Stimulated activated CD8-positive, alpha-beta memory T cell treated with anti-CD3 and anti-CD28 coated beads, Interleukin-4, amount 100 ng/mL, for 1 hour (primary cell): ENCODE measurements at places on chromosomes 1 and 21.

- peak; percentile 5 for DNase-seq
These were observed 238.0 kb upstream of the TMEM51 start for GRCh38 chr1:14915356-14916054.

- no peak for DNase-seq
These were observed 82.9 kb downstream of the HLX start for GRCh38 chr1:220962031-220962751.

DNA sequence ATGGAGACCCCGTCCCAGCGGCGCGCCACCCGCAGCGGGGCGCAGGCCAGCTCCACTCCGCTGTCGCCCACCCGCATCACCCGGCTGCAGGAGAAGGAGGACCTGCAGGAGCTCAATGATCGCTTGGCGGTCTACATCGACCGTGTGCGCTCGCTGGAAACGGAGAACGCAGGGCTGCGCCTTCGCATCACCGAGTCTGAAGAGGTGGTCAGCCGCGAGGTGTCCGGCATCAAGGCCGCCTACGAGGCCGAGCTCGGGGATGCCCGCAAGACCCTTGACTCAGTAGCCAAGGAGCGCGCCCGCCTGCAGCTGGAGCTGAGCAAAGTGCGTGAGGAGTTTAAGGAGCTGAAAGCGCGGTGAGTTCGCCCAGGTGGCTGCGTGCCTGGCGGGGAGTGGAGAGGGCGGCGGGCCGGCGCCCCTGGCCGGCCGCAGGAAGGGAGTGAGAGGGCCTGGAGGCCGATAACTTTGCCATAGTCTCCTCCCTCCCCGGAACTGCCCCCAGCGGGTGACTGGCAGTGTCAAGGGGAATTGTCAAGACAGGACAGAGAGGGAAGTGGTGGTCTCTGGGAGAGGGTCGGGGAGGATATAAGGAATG, 505 bp downstream of the LMNA start:
- DNase-seq: no peak

- no peak for DNase-seq
These were observed 28.9 kb downstream of the KIAA0040 start for GRCh38 chr1:175163702-175164101.

DNA sequence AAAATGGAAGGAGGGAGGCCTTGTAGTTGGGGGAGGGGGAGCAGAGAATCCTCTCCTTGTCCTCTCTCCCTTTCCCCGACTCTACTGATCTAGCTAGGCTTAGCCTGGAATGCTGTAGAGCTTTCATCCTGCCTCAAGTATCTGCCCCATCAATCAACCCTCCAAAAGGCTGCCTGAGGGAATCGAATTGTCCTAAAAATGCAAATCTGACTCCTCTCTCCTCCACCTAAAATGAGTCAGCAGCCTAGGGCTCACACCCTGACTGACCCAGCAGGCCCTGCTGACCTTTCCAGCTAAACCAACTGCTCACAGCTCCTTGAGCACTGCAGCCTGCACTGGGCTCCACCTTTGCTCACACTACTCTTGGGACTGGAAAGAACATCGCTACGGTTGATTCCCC, 2.8 kb downstream of the HPDL start:
- no peak for DNase-seq

DNA sequence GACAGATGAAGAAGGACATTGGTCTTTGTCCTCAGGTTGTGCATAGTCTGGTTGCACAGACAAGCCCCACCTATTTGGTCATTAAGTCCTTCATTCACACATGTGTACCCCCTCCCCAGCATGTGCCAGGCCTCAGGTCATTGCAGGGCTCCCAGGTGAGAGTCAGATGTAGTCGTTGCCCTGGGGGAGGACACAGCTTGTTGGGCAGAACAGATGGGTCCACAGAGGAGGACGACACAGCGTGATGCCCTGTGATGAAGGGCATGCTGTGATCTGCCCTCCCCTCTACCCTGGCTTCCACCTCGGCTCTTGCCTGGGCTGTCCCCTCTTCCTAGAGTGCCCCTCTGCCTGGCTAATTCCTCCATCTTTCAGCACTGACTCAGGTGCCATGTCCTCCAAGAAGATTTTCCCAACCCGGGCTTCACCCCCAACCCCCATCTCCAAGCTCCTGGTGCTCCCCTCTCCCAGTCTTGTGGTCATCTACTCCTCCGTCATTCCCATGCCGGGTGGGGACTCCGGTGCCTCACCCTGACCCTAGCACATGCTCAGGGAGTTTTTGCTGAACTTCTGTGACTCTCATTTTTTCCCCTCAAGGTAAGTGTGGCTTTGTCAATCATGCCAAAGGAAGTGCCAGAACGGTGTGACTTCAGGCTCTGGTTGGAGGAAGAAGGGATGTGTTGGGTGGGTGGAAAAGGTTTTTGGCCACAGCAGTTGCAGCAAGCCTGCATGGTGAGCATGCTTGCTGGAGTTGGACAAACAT, 220.5 kb downstream of the FOXD2 start:
- DNase-seq: no peak

- DNase-seq: no peak
These were observed 445.1 kb downstream of the SIPA1L2 start for GRCh38 chr1:232184561-232185530.

- no peak for DNase-seq
These were observed 173.2 kb downstream of the ROR1 start for GRCh38 chr1:63946866-63947491.

DNA sequence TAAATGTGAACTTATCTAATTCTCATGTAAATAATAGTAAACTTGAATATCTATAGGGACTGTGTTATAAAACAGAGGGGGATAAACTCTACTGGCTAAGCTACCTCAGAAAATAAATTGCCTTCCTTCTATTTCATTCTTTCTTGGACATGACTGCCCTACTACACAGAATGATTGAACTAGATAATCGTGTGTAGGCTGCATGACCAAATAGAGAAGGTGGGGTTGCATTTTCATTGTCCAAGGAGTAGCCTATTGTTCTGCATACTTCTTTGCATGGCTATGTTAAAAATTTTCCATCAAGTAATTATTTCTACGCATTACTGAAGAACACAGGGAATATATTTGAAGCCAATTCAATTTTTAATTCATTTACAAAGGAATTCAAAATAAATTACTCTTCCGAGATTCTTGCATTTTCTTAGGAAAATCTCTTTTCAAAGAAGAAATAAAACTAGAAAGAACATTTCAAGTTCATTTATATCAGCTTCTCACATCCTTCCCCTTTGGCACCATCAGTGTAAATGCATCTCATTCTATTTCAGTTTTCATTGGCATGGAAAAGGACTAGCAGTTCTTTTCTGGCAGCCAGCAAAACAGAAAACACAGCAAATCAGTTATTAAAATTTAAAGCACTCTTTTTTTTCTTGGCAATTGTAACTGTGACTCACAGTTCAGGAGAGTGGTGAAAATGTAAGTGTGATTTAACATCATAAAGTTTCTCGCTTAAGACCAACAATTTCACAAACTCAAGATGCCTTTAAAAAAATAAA, 714.7 kb downstream of the NCAM2 start:
- DNase-seq: no peak

- DNase-seq: no peak
These were observed 222.0 kb downstream of the DENND1B start for GRCh38 chr1:197553281-197553680.

- DNase-seq: no peak
These were observed 19.8 kb downstream of the KMO start for GRCh38 chr1:241551759-241552638.

DNA sequence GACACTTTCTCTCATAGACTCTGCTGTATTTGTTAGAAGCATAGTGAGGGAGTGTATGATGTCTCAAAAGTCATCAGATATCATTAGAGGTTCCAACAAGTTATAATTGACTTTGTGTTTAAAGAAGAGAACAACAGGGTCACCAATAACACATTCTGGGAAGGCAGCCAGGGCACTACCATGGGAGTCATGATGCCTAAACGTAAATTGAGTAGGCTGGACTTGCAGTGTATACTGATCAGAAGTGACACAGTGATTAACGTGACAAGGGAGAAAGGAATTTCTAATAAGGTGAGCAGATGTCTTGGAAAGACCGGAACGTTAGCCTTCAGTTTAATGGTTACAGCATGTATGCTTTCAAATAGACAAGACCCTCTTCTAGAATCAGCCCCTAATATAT, 973.2 kb downstream of the NCAM2 start:
- no peak for DNase-seq

DNA sequence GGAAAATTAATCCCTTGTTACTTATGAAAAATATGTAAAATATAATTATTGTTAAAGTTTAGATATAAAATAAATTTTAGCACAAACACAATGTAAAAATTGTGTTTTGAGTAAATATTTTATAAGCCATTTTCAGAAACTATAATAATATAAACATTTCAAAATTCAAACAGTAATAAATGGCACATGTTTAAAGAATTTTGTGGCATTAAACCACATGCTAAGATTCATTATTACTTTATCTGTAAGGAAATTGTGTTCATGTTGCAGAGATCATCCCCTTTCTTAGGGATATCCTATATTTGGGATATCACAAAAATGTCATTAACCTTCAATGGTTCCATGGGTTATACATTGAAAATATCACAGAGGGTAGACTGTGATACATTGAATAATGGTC, 1044.3 kb downstream of the AMY1C start:
- no peak for DNase-seq

- DNase-seq: no peak
These were observed 229.7 kb upstream of the TMEM51 start for GRCh38 chr1:14923727-14924452.

- no peak for DNase-seq
These were observed 39.0 kb downstream of the LRRC71 start for GRCh38 chr1:156959414-156959813.

DNA sequence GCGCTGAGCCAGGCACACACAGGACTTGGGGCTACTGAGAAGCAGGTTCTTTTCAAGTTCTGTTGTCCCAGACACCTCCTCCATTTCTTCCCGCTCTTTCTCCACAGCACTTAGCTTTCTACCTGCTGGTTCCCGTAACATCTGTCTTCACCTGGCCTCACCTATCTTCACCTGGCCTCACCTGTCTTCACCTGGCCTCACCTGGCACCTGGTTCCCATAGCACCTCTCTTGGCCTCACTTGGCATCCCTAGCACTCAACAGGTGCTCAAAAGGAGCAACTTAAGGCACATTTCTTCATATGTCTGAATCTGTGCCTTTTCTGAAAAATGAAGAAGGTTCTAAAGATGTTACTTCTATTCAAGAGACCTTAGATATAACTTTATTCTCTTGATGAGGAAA, 10.4 kb downstream of the KCNK1 start:
- DNase-seq: no peak

GRCh38 chr1:34885405-34886247, 26.1 kb upstream of the SMIM12 start:
- peak; percentile 16 for DNase-seq

- no peak for DNase-seq
These were observed 571 bp downstream of the MARCKSL1 start for GRCh38 chr1:32335535-32335789.

DNA sequence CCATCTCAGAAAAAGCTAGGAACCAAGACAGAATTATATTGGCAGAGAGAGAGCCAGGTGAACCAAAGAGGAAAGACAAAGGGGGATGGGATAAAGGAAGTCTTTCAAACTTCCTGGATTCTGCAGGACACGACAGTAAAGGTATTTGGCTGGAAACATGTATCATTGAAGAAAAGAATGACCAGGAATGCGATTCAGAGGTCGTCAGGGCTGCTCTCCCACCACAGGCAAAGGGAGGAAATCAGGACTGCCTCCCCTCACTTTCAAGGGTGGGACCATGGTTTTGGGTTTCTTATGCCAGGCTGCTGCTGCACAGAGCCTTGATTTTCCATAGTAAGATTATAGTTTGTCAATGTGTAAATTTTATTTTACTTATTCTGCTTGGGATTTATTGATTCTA, 848.8 kb downstream of the BRINP3 start:
- no peak for DNase-seq

DNA sequence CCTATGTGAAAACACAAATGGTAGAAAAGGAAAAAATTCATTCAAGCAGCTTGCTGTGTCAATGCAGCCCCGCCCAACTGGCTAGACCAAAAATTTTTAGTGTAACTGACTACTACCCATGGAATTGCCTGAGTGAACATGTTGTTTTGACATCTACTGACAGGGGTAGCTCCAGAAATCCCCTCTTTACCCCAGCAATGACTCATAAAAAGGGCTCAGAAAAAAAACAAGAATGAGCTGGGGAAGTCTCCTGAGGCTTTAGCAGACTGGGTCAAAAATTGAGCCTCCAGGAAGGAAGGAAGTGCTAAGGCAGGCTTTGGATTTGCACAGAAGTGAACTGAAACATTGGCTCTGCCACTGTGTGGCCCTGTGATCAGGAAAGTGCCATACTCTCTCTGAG, 24.4 kb upstream of the FGGY start:
- DNase-seq: no peak

DNA sequence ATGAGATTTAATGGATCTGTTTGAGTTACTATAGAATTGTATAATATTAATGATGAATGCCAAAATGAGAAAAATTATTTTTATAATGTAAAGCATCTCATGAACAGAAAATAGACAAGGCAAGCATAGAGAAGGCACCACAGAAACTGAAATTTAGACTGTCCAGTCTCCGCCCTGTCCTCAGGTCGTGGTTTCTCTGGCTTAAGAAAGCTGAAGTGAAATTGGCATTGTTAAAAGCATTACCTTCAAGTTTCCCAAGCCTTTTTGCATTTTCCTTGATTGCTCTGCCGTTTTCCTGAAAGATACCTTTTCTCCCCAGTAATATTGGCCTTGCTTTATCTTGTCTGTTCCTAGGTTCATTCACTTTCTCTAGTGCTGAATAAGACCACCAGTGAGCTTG, 58.0 kb downstream of the VPS13D start:
- no peak for DNase-seq

DNA sequence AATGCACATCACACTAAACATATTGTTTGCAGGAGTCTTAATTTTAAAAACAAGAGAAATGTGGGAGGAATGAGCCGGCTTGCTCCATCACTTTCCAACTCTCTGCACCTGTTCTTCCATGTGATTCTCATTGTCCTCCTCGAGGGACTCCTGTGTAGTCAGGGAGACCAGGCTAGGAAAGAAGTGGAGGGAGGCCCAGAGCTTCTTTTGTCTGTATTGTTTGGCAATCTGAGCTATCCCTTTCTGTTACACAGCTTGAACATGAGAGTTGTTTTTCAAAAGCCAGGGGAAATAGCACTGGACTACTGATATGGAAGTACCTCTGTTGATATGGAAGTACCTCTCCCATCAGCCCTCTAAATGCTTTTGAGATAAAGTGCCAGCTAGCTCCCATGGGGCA, 18.8 kb upstream of the LRRC8D start:
- no peak for DNase-seq

DNA sequence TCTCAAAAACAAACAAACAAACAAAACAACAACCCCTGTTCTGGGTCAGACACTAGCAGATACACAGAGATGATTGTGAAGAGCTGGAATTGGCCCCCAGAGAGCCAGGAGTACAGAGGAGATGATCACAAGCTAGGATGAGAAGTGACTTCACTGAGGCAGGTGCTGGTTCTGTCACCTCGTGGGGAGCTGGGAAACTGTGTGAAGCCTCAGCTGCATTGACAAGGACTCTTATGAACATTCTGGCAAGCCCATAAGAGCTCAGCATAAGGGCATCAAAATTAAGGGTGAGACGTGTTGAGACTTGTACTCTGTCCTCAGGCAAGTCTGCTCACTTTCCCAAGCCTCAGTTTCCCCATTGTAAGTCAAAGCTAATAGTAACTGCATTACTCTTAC, 14.7 kb upstream of the PTP4A2 start:
- no peak for DNase-seq
